Hematopoietic multipotent progenitor cell treated with erythropoietin and hydrocortisone succinate and interleukin-3 and kit ligand, for 6 days (in vitro differentiated cells): ENCODE measurements at places on chromosomes 4 and X.

- DNase-seq = no peak
Measured at GRCh38 chr4:118950929-118951570, 62.4 kb downstream of the SYNPO2 start.

DNA sequence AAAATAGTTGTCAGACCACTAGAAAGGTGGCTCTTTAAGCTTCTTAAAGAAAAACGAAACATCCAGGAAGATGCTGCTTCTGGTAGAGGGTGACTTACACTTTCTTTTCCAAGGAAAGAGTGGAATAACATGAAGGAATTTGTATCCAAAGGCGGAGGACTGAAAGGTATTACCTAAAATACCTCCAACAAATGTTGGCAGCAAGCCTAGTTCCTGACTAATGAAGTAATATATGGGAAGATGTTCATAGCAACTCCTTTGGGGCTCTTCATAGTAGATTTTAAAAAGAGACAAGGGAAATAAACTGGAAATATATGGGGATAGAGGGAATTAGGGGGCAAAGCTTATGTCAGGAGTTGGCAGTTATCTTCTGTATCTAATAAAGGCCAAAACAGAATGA is 116.2 kb downstream of the AASDH start:
- DNase-seq = no peak

DNA sequence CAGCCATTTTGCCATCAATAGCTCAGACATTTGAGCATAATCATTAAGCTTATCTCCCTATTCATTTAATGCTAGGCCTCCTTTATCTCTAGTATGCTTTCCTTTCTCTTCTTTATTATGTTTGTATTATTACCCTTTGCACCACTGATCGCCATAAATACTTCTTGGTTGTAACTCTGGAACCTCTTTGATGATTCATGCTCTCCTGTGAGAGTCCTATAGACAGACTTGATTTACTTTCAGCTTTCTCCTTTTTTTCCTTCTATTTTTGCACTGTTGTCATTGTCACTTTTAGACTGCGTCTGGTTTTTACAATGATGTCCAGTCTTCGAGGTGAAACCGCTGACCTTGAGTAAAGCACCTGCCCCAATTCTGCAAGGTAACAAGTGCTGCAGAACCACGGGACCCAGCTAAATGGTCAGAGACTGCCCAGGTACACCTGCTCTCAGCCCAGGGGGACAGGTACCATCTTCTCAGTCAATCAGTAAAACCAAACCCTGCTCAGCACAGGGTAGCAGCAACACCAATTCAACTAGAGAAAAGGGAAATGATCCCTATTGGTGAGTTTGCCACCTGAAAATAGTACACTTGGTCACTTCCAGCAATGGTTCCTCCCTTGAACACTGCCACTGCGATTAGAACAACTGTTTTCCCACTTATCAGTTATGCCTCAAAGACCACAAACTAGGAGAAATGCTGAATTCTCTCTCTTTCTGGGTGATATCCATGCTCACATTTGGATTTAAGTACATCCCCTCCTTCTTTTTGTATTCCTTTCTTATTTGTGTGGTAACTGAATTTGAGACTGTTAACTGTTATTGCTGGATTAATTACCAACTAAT is 125.1 kb downstream of the MAML3 start:
- peak; percentile 58 for DNase-seq

- no peak for DNase-seq
Measured at GRCh38 chr4:15482842-15483241, 13.2 kb downstream of the CC2D2A start.

DNA sequence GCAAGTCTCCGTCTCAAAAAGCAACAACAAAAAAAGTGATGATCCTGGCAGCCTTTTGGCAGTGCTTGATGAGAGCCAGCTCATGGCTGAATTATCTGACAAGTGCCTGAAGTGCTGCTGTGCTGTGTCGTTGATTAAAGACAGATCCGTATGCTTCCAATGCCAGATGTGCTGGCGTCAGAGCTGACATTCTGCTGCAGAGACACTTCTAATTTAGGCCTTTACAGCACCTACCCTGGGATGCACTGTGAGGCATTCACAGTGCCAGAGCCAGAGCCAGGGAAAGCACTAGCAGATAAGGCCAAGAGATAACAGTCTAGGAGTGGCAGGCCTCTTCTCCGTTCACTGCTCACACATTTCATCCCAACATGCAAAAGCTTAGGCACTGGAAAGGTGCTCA is 995.5 kb downstream of the RAB28 start:
- no peak for DNase-seq

GRCh38 chr4:147528054-147528453 is 47.2 kb downstream of the EDNRA start:
- no peak for DNase-seq

DNA sequence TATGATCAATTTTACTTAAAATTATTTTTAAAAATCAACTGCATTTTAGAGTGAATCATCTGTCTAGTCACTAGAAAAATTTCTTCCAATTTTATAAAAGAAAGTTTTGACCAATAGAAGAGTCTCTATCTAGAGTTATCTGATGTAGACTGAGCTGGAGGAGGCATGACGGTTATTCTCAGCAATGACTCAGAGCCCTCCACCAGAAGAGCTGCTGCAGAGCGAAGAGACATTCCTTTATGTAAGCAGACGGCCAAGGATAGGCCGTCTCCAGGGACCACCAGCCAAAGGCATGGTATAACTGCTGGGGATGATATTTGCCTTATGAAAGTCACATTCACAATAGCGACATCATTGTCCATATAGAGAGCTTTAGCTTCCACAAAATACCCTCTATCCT is 23.0 kb downstream of the LDB2 start:
- DNase-seq = no peak

DNA sequence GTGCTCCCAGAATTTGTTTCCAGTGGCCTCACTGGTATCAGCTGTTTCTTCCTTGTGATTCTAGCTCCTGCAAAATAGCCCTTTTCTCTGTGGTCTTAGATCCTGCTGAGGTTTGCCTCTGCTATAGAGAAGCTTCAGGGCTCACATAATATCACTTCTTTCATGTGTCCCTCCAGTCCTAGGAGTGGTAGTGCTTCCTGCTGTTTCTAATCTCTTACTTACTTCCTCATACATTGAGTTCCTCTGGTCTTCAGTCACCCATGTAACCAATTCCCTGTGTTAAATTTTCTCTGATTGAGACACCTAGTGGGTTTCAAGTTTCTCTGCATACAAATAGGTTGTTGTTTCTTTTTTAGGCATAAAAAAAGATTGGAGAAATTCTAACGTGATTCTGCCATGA is 1567.9 kb downstream of the ARAP2 start:
- no peak for DNase-seq

- no peak for DNase-seq
Measured at GRCh38 chr4:94927696-94928095, 169.9 kb downstream of the BMPR1B start.

- no peak for DNase-seq
Measured at GRCh38 chr4:56953680-56954520, 23.5 kb downstream of the NOA1 start.

- DNase-seq = no peak
Measured at GRCh38 chr4:185280608-185281007, 71.2 kb downstream of the SNX25 start.

- DNase-seq = no peak
Measured at GRCh38 chrX:39592776-39593175, 505.0 kb downstream of the BCOR start.

DNA sequence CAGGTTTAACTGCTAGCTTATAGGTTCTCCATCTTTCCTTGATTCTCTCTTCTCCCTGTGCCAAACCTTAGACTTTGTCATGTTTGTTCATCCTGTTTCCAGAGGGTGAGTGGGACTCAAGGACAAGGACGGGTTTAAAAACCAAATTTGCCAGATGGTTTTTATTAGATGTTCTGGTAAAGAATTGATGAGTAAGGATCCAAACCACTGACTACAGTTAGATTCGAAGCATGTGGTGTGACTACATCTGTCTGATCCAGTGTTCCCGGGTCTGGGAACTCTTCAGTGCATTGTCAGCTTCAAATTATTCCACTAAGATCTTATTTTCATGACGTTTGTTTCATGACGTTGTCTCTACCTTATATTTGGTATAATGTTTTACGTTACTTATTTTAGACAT is 37.5 kb downstream of the MTMR1 start:
- no peak for DNase-seq

- no peak for DNase-seq
Measured at GRCh38 chrX:118825227-118825626, 1.6 kb downstream of the ZCCHC12 start.

GRCh38 chr4:87009095-87009648 is 74.4 kb downstream of the AFF1 start:
- DNase-seq = peak; percentile 62

DNA sequence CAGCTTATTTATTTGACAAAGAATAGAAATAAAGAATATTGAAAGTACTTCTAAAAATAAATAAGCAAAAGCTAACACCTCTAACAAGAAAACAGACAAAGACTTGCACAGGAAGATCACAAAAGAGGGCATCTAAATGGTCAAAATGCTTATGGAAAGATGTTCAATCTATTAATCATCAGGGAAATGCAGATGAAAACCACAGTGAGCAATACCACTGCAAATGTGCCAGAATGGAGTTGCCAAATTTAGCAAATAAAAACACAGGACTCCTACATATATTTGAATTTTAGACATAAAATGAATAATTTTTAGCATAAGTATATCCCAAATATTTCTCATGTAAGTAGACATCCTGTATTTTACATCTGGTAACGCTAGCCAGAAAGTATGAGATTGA is 56.1 kb upstream of the HPGD start:
- no peak for DNase-seq

GRCh38 chr4:170729897-170730296 is 640.1 kb upstream of the AADAT start:
- DNase-seq = no peak

GRCh38 chrX:15815779-15816437 is 25.6 kb downstream of the ZRSR2 start:
- DNase-seq = peak; percentile 70

GRCh38 chrX:153513265-153513664 is 4.2 kb upstream of the ATP2B3 start:
- DNase-seq = no peak

DNA sequence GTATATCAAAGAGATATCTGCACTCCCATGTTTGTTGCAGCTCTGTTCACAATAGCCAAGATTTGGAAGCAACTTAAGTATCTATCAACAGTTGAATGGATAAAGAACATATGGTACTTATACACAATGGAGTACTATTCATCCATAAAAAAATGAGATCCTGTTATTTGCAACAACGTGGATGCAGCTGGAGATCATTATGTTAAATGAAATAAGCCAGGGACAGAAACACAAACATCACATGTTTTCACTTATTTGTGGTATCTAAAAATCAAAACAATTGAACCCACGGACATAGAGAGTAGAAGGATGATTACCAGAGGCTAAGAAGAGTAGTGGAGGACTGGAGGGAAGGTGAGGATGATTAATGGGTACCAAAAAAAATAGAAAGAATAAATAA is 14.2 kb downstream of the IQCM start:
- DNase-seq = no peak

DNA sequence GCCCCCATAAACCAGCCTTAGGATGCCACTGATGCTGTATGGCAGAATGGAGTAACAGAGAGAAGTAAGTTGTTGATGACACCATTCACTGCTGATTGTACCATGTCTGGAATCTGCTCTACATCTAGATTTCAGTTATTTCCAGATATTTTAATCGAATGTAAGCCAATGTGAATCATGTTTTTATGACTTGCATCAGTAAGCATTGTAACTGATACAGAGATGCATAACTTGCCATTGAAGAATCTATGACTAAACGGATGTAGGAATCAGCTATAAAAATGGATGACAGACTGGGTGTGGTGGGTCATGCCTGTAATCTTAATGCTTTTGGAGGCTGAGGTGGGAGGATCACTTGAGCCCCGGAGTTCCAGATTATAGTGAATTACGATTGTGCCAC is 161.0 kb upstream of the GATB start:
- no peak for DNase-seq

DNA sequence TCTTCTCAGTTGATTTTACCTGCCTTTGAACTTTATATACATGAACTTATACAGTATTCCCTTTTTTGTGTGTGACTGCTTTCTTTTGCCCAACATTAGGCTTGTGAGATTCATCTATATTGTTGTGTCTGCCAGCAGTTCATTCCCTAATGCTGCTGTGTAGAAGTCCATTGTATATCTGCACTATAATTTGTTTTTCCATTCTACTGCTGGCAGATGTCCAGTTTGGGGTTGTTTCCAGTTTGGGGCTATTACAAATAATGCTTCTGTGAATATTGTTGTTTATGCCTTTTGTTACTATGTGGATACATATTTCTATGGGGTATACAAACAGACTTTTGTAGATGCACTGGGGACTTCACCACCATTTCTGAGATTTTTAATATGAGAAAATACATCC is 268.4 kb downstream of the DCTD start:
- DNase-seq = no peak

- peak; percentile 94 for DNase-seq
Measured at GRCh38 chrX:1481636-1482529, 29.2 kb upstream of the ASMTL start.

- DNase-seq = no peak
Measured at GRCh38 chr4:55143858-55144257, 18.5 kb upstream of the KDR start.

DNA sequence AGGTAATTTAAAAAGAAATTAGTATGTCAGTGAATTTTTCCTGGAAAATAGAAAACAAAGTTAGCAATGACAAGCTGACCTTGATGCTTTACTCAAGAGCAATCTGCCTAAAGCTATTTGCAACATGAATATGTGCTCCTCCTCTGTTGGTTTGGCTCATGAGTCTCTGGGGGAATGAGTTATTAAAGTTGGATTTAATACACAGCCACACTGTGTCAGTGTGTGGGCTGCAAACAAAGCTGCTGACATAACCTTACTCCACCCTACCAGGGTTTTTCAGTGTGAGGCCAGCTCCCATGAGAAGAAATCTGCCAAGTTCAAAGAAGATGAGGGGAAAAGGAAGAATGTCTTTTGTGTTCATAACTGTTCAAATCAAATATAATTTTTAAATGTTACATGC is 280.5 kb downstream of the TLL1 start:
- no peak for DNase-seq

DNA sequence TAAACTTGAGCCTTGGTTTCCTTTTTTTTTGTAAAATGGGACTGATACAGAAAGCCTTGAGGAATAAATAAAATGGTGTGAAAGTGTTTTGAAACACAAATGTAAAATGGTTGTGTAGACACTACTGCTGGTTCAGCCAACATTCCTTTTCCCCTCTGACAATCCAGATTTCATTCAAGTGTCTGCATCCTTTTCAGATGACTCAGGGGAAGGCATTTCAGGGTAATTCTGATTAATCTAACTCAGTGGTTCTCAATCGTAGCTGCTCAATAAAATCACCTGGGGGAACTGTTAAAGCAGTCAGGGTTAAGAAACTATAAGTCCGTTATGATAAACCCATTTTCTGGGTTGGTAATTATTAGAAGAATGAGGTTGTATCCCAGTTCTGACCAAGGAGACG is 4.6 kb downstream of the ARHGAP10 start:
- no peak for DNase-seq

DNA sequence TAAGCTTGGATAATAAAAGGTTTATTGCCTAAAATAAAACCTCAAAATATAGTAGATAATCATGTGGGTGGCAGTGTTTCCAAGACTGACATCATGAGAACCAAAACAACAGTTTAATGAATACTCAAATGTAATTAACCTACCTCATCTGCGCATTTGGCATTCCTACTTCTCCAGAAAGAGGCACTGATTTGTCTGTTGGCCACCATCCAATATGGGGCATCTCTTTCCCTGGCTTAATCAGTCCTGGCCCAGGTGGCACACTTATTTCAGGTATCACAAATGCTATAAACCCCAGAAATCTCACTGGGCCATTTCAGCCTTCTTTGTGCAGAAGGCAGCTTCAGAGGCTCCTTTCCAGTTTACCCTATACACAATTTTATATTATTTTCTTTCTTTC is 192.2 kb downstream of the COMMD8 start:
- DNase-seq = no peak
